Activated naive CD8-positive, alpha-beta T cell treated with anti-CD3 and anti-CD28 coated beads for 36 hours (primary cell): ENCODE measurements at places on chromosomes 1 and 21. TPM values are rescaled to one million over a fixed set of nuclear protein-coding genes. Genes with fewer than 3 reads are reported as not detected.
A peak's percentile ranks its signal among the peaks of the same experiment; 100 is the strongest.

Gene SYPL2
- total RNA-seq = not detected

DNA sequence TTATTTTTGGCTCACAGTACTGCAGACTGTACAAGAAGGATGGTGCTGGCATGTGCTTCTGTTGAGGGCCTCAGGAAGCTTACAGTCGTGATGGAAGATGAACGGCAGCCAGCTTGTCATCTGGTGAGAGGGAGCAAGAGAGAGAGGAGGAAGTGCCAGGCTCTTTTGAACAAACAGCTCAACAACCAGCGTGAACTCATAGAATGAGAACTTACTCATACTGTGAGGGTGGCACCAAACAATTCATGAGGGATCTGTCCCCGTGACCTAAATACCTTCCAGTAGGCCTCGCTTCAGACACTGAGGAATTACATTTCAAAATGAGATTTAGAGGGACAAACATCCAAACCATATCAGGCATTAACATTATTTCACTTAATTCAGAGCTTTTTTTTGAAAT, 84.7 kb downstream of the PKN2 start:
- H3K36me3 ChIP-seq = peaks cover 18% of the 10 kb centered on the region
- no peak overlapping the region for H3K4me3 ChIP-seq
- no peaks in the 10 kb centered on the region for H3K27me3 ChIP-seq
- peaks cover 10% of the 10 kb centered on the region for H3K4me1 ChIP-seq

DNA sequence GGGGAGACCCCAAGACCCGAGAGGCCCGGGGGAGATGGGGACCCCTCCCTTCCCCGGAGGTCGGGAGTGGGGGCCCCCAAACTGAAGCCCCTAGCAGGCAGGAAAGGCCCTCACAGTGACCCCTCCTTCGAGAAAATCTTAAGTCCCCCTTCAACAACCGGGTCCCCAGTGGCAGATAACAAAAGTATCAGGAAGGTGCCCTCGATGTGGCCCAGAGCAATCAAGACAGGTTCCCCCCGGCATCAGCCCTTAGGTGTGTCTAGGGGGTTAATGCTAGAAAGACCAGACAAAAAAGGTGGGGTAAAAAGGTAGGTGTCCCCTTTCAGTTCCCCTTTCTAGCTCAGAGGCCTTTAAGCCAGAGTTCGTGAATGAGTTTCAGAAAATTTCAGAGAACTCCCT, 282 bp upstream of the ECE1 start:
- peaks cover 25% of the 10 kb centered on the region for H3K36me3 ChIP-seq
- no peak for DNase-seq
- no peaks in the 10 kb centered on the region for H3K27me3 ChIP-seq
- H3K4me1 ChIP-seq = peaks cover 64% of the 10 kb centered on the region
- H3K4me3 ChIP-seq = peak overlapping the region; percentile 86

DNA sequence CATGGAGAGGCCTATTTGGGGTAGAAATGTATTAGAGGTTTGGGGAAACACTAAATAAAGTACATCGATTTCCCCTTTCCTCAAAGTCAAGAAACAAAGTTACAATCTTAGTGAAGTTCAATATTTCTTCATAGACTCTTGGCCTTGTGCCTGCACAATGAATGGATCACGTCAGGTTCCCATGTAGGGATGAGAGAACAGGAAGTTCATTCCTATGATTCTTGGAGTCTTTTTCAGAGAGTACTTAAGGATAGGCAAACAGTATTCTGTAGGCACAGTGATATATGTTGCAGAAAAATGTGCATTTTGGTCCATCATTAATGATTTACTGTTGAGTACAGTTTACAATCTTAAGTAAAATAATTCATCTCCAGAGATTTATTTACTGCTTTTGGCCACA, 275.5 kb downstream of the RGS7 start:
- H3K27ac ChIP-seq = no peak overlapping the region
- no peaks in the 10 kb centered on the region for H3K36me3 ChIP-seq
- no peak for DNase-seq
- H3K27me3 ChIP-seq = peaks cover 3% of the 10 kb centered on the region
- H3K4me3 ChIP-seq = no peak overlapping the region

DNA sequence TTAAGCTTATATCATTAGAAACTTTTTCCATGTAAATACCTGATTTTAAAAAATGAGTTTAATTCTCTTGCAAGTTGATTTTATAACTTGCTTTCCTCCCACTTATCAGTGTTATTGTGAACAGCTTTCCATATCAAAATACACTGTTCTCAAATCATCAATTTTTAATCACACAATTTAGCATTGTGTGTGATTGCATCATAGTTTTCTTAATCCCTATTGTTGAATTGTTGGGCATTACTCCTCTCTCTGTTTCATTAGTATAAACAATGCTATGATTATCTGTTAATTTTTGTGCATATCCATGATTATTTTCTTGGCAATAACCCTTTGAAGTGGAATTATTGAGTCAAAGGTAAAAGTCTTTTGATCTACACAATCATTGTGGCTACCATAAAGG, 48.7 kb downstream of the ROR1 start:
- H3K4me1 ChIP-seq = no peaks in the 10 kb centered on the region
- no peak overlapping the region for H3K4me3 ChIP-seq
- H3K27ac ChIP-seq = no peak overlapping the region
- DNase-seq = no peak

GRCh38 chr1:14313731-14314431, 284.6 kb upstream of the KAZN start:
- H3K4me1 ChIP-seq = no peaks in the 10 kb centered on the region
- no peak overlapping the region for H3K27ac ChIP-seq
- no peaks in the 10 kb centered on the region for H3K36me3 ChIP-seq

Gene KCNJ10
- total RNA-seq = not detected

DNA sequence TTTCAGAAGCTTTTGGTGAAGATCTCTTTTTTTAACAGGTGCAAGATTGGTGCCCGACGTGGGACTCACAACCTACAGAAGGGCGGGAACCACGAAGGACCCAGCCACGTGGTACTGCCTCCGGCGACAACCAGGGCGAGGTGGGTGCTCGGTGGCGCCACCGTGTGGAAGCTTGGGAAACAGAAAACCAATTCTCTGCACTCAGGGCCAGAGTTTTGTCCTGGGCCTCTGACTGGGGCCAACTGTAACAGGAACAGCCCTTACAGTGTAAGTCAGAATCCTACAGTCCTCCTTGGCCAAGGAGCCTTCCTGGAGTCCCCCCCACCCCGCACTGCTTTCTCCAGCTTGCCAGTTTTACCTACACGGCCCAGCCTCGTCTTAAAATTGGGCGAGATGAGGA, 11.6 kb upstream of the S100A7A start:
- H3K27me3 ChIP-seq = peaks cover 19% of the 10 kb centered on the region
- H3K27ac ChIP-seq = no peak overlapping the region
- H3K4me3 ChIP-seq = no peak overlapping the region
- no peaks in the 10 kb centered on the region for H3K36me3 ChIP-seq
- H3K4me1 ChIP-seq = no peaks in the 10 kb centered on the region
- DNase-seq = peak; percentile 60

DNA sequence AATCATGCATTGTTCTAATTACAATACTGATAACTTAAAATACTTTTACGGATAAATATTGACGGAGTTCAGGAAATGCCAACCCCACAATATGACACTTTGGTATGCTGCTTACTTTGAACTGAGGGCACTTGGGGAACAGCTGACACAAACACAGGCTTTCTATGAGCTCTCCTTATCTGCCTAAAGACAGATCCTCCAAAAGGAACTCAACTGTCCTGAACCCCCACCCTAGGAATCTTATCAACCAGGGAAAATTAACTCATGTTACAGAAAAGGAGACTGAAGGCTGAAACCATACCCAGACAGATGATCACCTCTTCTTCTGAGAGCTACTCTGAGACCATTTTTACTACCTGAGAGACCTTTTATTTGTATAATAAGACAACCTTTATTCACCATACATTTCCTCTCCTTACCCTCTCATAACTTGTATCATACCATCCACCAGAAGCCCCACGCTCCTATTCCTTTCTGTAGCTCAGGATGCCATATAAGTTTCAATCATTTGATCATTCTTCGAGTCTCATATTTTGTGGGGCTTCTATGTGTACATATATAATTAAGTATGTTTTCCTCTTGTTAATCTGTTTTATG, 239.5 kb downstream of the FAF1 start:
- no peak for DNase-seq
- no peak overlapping the region for H3K4me3 ChIP-seq
- peaks cover 33% of the 10 kb centered on the region for H3K36me3 ChIP-seq
- no peaks in the 10 kb centered on the region for H3K27me3 ChIP-seq
- H3K27ac ChIP-seq = no peak overlapping the region

Gene KLF17
- total RNA-seq = not detected

- peaks cover 32% of the 10 kb centered on the region for H3K36me3 ChIP-seq
- no peaks in the 10 kb centered on the region for H3K27me3 ChIP-seq
- DNase-seq = no peak
- peaks cover 2% of the 10 kb centered on the region for H3K4me1 ChIP-seq
- H3K4me3 ChIP-seq = no peak overlapping the region
- no peak overlapping the region for H3K27ac ChIP-seq
Measured at GRCh38 chr1:186325239-186325638, 49.8 kb downstream of the TPR start.

DNA sequence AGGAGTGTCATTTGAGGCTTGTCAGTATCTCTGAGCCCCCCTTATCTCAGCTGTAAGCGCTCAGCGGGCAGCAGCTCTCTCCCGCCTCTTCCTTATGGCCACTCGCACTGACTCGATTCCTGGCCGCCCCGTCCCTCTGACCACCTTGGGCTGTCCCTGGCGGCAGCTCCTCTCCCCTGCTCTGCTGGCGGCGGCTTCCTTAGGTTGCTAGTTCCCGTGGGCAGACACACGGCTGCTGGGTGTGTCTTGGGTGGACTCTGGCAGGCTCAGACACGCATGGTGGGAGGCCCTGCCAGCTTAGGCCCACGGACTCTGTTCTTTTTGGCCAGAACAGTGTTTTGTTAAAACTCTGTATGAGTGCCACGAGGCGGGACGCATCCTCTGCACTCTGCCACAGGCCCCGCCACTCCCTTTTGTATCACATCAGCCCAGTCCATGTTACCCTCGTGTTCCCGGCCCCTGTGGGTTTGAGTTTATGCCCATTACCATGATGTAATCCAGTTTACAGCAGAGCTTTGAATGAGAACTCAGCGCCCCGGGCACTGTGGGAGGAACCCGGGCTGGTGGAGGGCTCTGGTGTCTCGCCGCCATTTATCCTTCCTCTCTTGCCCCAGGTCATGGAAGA, 45.9 kb downstream of the COQ8A start:
- no peak overlapping the region for H3K4me3 ChIP-seq
- no peak overlapping the region for H3K27ac ChIP-seq
- H3K36me3 ChIP-seq = no peaks in the 10 kb centered on the region

DNA sequence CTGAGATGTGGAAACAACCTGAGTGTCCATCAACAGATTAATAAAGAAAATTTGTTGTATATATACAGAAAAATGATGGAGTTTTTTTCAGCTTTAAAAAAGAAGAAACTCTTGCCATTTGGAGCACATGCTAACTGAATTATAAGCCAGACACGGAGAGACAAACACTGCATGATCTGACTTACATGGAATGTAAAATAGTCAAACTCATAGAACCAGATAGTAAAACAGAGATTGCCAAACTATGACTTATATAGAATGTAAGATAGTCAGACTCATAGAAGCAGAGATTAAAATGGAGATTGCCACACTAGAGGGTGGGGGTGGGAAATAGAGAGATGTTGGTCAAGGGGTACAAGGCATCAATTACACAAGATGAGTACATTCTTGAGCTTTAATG, 1786.6 kb downstream of the PLA2G4A start:
- H3K4me1 ChIP-seq = no peaks in the 10 kb centered on the region
- H3K27me3 ChIP-seq = no peaks in the 10 kb centered on the region
- H3K27ac ChIP-seq = no peak overlapping the region
- H3K4me3 ChIP-seq = no peak overlapping the region
- DNase-seq = no peak

- H3K36me3 ChIP-seq = no peaks in the 10 kb centered on the region
- DNase-seq = no peak
- H3K4me3 ChIP-seq = no peak overlapping the region
- no peak overlapping the region for H3K27ac ChIP-seq
- peaks cover 6% of the 10 kb centered on the region for H3K27me3 ChIP-seq
Measured at GRCh38 chr1:176692431-176692830, 229.5 kb downstream of the PAPPA2 start.

GRCh38 chr1:54839824-54840223, 38.7 kb upstream of the TTC22 start:
- no peaks in the 10 kb centered on the region for H3K36me3 ChIP-seq
- H3K4me3 ChIP-seq = no peak overlapping the region
- peaks cover 7% of the 10 kb centered on the region for H3K27me3 ChIP-seq

GRCh38 chr21:15761507-15762100, 31.8 kb downstream of the USP25 start:
- H3K4me3 ChIP-seq = no peak overlapping the region
- DNase-seq = no peak
- peaks cover 51% of the 10 kb centered on the region for H3K36me3 ChIP-seq
- H3K4me1 ChIP-seq = peaks cover 45% of the 10 kb centered on the region
- H3K27me3 ChIP-seq = no peaks in the 10 kb centered on the region

GRCh38 chr1:78168306-78168705, 122.5 kb downstream of the GIPC2 start:
- no peaks in the 10 kb centered on the region for H3K27me3 ChIP-seq
- no peak overlapping the region for H3K27ac ChIP-seq
- no peaks in the 10 kb centered on the region for H3K4me1 ChIP-seq
- no peak overlapping the region for H3K4me3 ChIP-seq
- no peak for DNase-seq
- no peaks in the 10 kb centered on the region for H3K36me3 ChIP-seq

Gene MCOLN2
- total RNA-seq = 20.4 TPM

Gene CGN
- total RNA-seq = 1.3 TPM
